Activated T-helper 9 cell treated with anti-CD3 and anti-CD28 coated beads, Interleukin-2, amount 50 U/mL, for 16 hours (primary cell): ENCODE measurements at places on chromosomes 4 and X.
A peak's percentile ranks its signal among the peaks of the same experiment; 100 is the strongest.

- no peak for DNase-seq
Observed at GRCh38 chrX:110713666-110714065, 82.0 kb downstream of the CHRDL1 start.

DNA sequence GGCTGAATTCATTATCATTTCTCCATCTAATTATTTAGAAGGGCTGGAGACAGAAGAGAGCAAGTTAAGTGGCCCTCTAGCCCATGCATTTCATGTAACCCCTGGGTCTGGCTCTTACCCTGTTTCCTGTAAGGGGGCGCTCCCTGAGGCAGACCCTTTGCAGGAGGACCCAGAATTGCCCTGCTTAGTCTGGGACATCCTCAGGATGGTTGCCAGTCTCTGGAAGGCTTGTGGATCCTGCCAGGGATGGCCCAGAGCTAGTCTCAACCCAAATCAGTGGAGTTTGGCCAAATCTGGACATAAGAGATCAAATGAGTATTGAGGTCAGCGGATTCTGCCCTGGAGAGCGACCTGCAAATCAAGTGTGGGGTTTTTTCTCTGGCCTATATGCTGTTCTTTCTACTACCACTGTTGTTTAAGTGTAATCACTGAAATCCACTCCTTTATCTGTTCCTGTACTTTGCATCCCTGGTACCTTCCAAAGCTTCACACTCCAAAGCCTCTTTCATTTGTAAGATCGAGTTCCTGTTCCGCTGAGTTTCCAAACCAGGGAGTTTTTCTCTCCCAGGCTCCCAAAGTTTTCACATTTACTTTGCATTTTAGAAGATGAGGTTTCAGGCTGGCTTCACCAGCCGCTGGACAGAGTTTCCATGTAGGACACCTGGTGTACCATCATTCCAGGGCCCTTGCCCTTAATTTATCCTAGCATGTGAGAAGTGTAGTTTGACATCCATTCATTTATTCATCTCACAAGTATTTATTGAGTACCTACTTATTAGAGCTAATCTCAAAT lies 6.3 kb downstream of the KLF3 start:
- no peak for DNase-seq

DNA sequence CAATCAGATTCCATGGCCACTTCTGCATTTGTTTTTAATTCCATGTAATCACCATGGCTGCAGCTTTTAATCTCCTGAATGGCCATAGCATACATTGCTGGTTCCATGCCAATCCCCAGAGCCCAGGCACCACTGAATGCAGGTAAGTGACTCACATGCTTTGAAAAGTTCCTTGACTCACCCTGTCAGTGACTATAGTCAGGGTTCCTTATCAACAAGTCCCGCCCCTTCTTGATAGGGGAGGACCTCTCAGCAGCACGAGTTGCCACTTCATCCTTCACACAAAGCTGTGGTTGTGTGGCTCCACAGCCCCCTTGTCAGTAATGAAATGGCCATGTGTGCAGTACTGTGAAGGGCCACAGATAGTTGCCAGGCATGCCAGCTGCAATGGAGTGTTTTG lies 516.6 kb downstream of the PPARGC1A start:
- DNase-seq, result no peak

DNA sequence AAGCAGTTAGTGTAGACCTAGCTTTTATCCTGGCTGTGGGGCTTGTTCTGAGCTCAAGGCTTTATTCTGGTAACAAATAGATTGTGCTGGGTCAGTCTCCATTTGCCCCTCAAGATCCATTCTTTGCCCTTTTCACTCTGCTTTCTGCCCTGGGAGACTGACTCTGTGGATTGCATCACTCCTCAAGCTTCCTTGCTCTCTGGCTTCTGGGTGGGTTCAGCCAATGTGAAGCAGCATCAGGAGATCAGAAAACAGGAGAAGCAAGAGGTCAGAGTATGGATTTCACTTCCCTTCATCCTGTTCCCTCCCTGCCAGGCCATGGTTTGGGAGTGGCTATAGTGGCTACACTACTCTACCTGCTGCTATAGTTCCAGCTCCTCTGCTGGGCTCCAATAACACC lies 184.1 kb upstream of the NDP start:
- DNase-seq, result no peak

DNA sequence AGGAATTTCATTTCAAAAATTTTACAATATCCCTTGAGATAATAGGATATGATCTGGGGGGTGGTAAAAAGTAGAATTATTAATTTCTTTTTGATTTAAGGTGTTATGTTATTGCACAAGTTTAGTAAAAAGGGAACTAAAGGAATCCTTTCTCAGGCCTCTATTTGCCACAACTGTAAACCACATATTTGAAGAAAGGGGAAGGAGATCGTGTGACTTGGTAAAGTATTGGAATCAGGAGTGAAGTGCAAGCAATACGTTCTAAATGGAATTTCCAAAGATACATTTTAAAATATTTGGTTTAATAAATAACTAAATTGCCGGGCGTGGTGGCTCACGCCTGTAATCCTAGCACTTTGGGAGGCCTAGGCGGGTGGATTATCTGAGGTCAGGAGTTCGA lies 35.3 kb upstream of the SCRG1 start:
- no peak for DNase-seq

- no peak for DNase-seq
Observed at GRCh38 chr4:74327762-74328161, 19.5 kb downstream of the EPGN start.

- DNase-seq, result no peak
Observed at GRCh38 chr4:42281324-42282020, 115.8 kb upstream of the SHISA3 start.

GRCh38 chr4:144658903-144659302 lies 12.9 kb downstream of the HHIP start:
- no peak for DNase-seq

DNA sequence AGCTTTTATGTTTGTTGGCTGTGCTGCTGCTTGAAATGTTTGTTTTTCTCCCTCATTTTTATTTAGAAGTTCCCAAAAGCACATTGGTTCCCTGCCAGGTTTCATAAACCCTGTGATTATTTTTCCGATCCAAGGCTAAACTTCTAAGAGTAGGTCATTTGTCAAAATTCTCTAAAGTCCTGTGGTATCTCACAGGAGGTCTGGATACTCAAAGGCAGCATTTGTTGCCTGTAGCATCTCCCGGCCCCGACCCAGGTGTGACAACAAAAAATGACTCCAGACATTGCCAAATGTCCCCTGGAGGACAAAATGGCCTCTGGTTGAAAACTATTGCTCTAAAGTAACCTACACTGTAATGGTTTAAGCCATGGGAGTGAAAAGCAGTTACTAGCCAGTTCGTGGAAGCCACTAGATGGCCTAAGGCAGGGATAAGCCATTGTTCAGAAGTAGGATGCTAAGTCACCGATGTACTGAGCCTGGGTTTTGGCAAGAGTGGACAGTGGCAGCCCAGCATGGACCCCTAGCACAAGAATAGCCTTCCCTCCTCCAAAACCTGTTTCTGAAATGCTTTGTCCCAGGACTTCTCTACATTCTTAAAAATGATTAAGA lies 256.1 kb downstream of the THOC2 start:
- no peak for DNase-seq

- DNase-seq, result no peak
Observed at GRCh38 chrX:12162420-12162819, 24.1 kb downstream of the FRMPD4 start.

DNA sequence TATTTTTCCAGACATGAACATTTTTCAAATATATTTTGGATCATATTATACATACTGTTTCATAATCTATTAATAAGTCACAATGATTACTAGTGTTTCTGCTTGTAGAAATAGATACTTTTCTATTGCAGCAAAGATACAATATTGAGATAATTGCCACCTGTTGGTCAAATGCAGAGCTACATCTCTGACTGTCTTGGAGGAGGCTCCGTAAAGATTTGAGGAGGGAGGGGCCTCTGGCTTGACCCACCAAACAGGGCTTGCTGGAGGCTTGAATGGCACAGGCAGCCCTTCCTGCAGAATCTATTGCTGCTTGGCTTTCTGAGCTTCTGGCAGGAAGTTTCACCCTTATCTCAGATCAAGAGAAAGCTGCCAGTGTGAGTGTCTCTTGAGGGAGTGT lies 99.3 kb upstream of the ARMCX2 start:
- no peak for DNase-seq

DNA sequence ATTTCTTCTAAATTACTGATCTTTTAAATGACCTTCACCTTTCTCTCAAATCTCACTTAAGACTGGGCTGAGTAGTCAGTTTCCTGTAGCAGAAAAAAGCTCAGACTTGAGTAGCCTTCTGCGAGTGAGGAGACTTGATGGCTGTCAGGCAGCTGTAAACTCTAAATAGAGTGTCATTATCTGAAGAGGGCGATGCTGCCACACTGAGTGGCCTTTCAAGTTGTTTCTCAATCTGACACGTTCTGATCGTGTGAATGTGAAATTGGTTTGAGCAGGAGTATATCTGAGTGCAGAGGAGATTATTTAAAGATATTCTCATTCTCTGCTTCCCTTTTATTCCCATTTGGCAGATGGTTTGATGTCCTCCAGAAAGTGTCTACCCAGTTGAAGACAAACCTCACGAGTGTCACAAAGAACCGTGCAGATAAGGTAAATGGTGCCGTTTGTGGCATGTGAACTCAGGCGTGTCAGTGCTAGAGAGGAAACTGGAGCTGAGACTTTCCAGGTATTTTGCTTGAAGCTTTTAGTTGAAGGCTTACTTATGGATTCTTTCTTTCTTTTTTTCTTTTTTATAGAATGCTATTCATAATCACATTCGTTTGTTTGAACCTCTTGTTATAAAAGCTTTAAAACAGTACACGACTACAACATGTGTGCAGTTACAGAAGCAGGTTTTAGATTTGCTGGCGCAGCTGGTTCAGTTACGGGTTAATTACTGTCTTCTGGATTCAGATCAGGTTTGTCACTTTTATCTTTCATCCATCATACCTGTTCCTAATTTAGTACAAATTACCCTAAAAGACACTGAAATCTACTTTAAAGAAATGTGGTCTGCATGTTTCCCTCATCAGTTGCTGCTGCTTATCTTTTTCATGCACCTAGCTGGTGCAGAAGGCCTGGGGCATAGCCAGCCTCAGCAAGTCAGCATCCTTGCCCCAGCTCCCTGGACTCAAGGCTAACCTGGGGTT lies 74.3 kb upstream of the MSANTD1 start:
- DNase-seq, result no peak

DNA sequence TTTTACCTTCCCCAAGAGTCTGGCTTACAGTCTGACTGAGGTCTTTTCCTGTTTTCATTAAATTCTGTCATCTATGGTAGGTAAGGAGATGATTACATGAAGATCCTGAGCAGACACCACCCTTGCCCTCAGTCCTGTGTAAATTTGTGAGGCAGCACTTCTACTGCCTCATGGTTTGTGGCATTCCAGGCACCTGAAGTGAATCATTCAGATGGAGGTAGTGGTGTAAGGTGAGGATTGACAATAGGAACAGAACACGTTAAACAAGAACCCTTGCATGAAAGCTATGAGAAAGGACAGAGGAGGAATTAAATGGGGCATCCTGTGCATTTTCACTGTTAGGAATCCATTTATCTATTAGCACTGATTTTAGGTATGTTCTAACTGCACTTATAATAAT lies 618.6 kb downstream of the TLL1 start:
- DNase-seq, result no peak

- peak; percentile 32 for DNase-seq
Observed at GRCh38 chrX:84501798-84502628, at the start of gene HDX. TSS of gene HDX (minus strand) at chrX:84502453. CDS start at chrX:84475397, 27,056 bp downstream.

GRCh38 chr4:5399790-5400421 lies 308.5 kb downstream of the EVC2 start:
- DNase-seq, result no peak

DNA sequence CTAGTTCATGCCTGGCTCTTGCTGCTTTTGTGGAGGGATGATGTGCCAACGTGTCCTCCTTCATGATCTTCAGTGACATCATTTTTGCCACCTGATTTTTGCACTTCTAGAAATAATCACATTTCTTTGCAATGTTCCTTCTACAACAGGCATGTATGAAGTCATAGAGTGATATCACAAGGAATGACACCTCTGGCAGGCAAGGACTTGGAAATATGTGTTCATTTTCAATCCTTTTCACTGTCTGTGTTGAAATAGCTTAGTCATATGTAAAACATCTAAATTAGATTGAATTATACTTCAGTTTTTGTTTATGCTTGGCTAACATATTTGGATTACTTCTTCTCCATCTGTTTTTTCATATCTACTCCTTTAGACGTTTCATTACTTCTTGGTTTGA lies 221.2 kb upstream of the STK26 start:
- DNase-seq, result no peak

DNA sequence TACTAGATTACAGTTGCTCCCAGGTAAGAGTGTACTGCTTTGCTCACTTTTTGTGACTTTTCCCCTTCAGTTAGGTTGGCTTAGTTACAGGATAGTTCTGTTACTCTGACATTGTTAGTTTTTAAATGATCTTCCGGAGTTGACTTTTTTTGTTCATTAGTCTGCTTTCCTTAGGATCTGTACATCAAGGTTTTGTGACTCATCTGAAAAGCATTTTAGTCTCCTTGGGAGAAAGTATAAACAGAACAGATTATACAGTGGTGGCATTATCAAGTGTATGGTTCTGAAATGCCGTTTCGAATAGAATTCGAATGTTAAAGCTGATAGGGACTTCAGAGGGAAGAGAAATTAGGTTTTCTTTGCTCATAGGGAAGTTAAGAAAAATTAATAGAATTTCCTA lies 63.3 kb downstream of the USP9X start:
- DNase-seq, result no peak

- no peak for DNase-seq
Observed at GRCh38 chr4:30461218-30461617, 259.0 kb upstream of the PCDH7 start.

GRCh38 chr4:99687120-99687519 lies 29.5 kb upstream of the C4orf54 start:
- DNase-seq, result no peak

GRCh38 chr4:155071962-155072361 lies 136.5 kb upstream of the NPY2R start:
- no peak for DNase-seq

DNA sequence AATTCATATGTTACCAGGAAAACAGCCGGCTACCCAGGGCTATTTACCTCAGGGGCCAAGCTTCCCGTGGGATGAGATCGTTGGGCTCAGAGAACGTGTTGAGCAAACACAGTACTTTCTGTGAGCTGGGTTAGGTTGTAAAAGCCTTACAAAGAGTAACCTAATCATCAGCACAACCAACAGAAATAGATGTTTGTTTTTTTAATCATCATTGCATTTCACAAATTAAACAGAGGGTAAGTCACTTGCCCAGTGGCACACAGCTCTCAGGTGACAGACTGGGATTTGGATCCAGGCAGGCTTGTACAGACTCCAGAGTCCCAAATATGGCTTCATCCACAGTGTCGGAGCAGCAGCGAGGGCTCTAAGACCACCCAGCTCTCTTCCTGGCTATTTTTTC lies 20.1 kb downstream of the SPON2 start:
- DNase-seq, result no peak

DNA sequence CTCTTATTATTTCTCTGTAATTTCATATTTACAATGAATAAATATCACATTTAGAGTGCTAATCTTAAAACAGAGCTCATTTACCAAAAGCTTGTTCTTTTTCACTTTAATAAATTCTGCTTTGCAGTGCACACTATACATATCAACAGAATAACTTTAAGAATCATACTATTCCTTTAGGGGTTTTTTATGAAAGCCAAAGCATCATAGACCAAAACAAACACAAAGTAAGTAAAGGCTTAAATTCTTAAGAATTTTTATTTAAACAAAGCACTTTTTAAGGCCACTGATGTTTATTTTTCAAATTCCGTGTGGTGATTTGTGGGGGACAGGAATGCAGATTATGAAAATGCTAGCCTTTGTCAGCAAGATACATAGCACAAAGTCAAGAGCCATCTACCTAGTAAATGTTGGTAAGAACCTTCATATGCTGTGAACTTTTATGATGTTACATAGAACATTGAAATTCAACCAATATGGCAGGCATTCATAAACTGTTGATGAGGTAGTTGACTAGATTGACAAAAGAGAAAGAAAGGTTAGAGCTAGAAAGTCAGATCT lies 17.8 kb downstream of the TIGD2 start:
- DNase-seq, result no peak
